ENCODE measurements at places on chromosomes 12 and 14.

- no peak for DNase-seq
These were observed 62.1 kb downstream of the SCAF11 start for GRCh38 chr12:45928309-45928708.

DNA sequence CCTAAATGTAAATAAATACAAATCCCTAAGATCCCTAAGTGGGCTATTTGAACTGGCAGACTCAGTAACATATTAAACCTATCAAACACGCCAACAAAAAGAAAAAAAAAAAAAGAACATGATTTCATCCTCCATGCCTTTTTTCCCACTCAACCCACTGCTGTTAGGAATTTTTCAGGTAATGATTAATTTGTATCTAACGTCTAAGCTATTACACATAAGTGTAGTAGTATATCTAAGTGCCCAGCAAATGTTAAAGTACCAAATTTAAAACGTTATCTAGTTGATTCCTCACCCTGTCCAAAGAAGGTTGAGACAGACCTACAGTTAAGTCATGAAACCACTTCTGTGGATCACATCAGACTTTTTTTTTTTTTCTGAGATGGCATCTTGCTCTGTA, 16.4 kb upstream of the ARID4A start:
- no peak for DNase-seq

- no peak for DNase-seq
These were observed 78.1 kb downstream of the KIF26A start for GRCh38 chr14:104216457-104216856.

- DNase-seq = peak; percentile 18
These were observed 1.5 kb downstream of the KDM2B start for GRCh38 chr12:121579190-121579791.

GRCh38 chr14:21093769-21094681, 4.4 kb downstream of the ZNF219 start:
- DNase-seq = no peak

DNA sequence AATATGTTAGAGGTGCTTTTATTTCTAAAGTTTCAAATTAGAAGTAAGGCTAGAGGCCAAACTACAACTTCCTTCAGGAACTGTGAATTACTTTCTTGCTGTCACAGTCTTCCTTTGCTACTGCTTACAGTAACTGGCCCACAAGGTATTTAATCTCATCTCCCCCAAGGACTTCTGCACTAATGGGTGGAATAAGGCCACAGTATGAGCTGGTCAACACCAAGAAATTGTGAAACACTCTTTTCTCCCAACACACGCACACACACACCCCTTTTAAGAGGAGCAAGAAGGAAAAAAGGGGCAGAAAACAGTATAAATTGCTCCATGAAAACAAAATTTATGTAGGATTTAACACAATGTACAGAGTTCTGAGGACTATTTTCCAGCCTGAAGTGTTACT, 45.6 kb downstream of the SCAF11 start:
- DNase-seq = no peak

DNA sequence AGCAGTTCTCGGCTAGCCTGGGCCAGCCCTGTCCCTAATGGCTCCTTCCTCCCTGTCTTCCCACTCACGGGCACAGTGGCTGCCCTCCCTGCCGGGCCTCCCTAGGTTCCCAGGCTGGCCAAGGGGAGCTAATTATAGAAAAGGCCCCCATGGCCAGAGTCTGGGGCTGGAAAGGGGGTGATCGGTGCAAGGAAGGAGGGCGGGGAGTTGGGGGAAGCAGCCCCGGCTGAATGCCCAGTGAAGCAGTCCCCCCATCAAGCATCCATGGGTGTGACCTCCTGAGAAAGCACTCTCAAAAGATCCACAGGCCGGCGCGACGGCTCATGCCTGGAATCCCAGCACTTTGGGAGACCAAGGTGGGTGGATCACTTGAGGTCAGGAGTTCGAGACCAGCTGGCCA, 54.9 kb downstream of the TESC start:
- no peak for DNase-seq

GRCh38 chr14:81222691-81223090, 1.9 kb upstream of the GTF2A1 start:
- DNase-seq = no peak

- DNase-seq = no peak
These were observed 18.2 kb downstream of the MSRB3 start for GRCh38 chr12:65296508-65297265.

DNA sequence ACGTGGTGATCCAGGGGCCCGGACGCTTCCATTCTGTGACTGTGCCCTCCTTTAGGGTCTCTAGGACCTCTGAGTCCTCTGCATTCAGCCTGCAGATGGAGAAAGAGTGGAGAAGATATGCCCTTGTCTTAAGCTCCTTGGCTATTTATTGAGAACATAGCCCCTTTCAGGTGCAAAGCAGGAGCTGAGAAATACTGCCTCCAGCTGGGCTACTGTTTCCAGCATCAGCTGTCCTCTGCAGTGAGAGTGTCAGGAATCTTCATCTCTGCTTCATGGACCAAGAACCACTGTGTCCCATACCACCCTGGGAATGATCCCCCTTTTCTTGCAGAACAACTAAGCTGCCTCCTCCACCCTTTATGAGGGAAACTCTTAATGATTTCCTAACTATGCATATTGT, 47.8 kb upstream of the CEP83 start:
- DNase-seq = no peak

DNA sequence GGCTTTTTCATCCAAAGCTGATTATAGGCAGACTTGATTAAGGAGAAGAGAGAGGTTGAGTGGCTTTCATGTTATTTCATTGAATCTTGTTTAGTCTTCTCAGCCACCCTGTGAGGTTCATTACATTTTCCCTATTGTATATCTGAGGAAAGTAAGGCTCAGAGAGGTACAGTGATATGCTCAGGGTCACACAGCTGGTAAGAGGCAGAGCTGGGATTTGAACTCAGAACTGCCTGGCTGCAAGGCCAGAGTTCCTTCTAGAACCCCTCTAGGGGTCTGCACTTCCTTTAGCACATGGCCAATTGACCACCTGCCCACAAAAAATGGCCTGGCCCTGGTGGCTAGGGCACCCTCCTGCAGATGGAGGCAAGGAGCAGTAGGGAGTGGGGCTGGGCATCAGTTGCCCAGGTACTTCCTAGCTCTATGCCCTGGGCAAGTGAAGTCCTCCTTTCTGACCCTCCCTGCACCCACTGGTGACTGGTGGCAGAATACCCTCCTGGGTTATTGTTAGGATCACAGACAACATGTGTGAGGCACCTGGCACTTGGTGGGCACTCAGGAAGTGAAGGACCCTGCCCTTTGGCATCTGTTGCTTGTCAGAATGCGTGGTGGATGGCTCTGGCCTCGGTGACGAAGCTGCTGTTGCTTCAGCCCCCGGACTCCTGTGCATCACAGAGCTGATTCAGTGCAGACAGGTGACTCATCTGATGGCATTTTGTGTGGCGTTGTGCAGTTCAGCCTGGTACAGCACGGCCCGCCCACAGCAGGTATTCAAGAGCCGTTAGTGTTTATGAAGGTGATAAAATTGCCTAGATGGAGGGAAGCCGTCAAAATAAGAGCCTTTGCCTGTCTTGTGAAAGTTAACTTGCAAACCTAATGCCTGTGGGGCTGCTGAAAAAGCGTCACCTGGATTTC, 115.8 kb downstream of the SLC25A47 start:
- no peak for DNase-seq

DNA sequence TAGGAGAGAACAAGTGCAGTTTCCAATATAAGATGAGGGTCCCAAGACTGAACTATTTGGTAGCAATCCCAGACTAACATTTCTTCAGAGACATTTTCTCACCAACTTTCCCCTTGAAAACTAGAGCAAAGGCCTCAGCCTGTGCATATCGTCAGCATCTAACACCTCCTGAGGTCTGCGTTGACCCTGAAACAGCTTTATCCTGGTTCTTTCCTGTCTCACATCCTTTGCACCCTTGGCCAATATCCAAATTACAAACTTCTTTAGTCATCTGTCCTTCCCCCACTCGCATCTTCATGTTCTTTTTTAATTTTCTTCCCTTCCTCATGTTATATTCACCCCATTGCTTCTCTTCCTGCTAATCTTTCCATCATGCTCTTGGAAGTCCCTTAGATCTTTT, 83.0 kb downstream of the FAR2 start:
- DNase-seq = no peak

GRCh38 chr12:46149079-46149464, 119.8 kb downstream of the SLC38A1 start:
- DNase-seq = no peak

- no peak for DNase-seq
These were observed 40.3 kb upstream of the NTF3 start for GRCh38 chr12:5391653-5392052.

DNA sequence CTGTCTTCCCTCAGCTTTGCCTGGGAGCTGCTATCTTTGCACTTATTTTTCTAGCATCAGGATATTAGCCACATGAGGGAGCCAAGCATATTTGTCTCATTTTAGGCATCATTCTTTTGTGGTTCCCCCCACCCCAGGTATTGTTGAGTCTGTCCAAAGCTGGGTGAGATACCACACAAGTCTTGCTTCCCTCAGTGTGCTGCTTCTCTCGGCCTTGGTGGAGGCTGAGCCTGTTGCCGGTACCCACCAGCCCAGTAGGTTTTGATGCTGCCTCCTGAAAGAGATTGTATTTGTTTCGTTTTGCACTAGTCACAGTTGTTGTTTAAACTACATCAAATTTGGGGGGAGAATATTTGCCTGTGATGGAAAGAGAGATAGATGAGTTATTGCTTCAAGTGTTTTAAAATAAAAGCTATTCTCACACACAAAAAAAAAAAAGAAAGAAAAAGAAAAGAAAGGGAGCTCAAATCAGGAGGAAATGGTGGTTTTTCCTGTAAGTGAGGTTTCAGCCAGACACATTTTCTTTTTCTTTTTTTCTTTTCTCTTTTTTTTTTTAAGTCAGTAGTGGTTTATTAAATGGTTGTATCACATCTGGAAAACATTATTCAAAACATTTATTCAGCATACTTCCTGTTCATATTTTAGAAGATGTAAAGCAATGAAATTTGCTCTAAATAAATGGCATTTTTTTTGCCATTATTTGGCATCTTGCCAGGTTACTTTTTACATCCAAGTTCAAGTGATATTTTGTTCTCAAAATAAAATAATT, 58.5 kb downstream of the SLC4A8 start:
- no peak for DNase-seq

Measured in activated T-helper 1 cell treated with Interleukin-2 at 50 U/mL for 16 hours (primary cell).